ENCODE measurements at places on chromosomes 6 and 20. TPM values are rescaled to one million over a fixed set of nuclear protein-coding genes. Genes with fewer than 3 reads are reported as not detected.

- no peak for DNase-seq
These were observed 107.6 kb upstream of the MAP3K4 start for GRCh38 chr6:160883999-160884398.

- no peak for DNase-seq
These were observed 20.2 kb upstream of the PAQR8 start for GRCh38 chr6:52341561-52342260.

GRCh38 chr6:19320111-19320581, 517.0 kb upstream of the ID4 start:
- DNase-seq: no peak

DNA sequence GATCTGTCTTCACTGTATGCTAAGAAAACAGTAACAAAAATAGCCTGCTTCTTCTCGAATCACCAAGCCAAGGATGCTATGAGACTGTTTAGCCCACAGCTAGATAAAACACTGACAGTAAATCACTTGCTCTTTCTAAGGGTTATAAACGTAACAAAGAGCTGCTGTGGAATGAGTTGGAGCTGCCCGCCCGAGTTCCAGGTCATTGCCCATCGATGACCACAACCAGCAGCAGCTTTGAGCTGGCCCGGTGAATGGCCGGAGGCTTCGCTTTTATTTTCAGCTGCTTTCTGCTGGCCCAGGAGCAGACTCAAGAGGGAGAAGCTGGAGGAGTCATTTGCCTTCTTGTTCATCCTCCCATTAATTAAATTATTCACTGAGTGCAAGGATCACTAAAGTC, 82.2 kb upstream of the CDH4 start:
- DNase-seq: no peak

DNA sequence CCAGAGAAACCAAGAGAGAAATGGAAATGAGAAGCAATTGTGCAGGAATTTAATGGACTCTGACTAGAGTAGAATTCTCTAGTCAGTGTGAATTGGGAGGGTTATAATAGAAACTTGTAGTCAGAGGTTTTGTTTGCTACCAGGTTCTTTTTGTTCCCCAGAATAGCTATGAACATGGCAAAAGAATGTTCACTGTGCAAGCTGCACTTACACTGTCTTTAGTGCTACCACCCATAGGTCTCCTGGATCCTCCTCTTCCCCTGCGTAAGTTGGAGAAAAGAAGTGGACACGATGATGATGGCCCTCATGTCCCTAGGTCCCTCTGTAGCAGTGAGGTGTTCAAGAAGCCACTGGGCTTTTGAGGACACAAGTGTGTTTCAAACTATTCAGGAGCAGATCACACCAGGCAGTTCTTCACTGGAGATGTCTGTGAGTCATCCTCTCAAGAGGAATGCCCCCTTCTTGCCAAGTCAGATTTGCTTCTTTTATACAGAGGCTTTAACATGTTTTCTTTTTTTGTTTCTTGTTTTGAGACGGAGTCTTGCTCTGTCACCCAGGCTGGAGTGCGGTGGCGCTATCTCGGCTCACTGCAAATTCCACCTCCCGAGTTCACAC, 47.6 kb upstream of the SMIM8 start:
- DNase-seq: no peak

GRCh38 chr6:130116273-130116672, 97.9 kb downstream of the L3MBTL3 start:
- DNase-seq: no peak

DNA sequence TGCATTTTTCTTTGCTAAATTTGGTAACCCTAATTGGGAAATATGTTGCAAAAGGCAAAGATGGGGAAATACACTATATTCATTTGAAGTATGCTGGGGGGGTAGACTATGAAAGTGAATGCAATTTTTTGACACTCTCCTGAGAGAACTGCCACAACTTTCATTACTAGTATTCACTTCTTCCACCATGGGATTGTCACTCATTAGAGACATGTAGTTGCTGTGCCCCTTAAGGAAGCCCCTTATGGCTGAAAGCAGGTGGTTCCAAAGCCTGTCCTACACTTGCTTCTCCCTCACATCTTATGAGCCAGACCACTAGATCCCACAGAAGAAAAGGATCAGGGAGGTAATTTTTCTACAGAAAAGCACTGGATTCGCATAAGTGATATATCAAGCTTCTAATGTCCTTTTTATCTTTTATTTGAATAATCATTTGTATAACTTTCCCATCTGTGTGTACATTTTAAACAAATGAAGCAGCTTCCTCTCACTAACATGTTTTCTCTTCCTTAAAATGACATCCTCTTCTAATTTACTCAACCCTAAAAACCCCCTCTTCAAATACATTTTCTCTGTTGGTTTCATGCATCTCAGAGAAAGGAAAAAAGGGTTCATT, 83.8 kb downstream of the GCLC start:
- DNase-seq: no peak

DNA sequence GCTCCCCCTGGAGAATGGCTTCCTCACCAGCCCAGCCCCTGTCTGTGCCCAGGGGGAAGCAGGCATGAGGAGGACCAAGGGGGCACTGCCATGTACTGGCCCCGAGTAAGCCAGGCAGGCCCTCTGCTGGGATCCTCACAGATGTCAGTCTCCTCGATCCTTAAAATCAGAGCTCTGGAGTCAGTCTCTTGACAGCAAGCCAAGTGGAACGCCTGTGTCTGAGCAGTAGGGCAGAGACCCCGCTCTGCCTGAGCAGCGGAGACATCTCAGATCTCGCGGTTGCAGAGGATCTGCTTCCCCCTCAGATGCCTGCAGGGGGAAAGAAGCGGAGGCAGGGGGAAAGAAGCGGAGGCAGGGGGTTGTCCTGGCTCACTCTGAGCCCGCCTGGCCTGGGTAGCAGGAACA, 92.6 kb downstream of the SNX5 start:
- DNase-seq: no peak

GRCh38 chr6:7732228-7732627, 6.3 kb downstream of the BMP6 start:
- DNase-seq: no peak

- DNase-seq: no peak
These were observed 9.3 kb downstream of the CYP21A2 start for GRCh38 chr6:32047539-32047854.

GRCh38 chr6:18121580-18122127, 823 bp downstream of the NHLRC1 start:
- no peak for DNase-seq

- no peak for DNase-seq
These were observed 1591.4 kb downstream of the HACE1 start for GRCh38 chr6:103268335-103268734.

DNA sequence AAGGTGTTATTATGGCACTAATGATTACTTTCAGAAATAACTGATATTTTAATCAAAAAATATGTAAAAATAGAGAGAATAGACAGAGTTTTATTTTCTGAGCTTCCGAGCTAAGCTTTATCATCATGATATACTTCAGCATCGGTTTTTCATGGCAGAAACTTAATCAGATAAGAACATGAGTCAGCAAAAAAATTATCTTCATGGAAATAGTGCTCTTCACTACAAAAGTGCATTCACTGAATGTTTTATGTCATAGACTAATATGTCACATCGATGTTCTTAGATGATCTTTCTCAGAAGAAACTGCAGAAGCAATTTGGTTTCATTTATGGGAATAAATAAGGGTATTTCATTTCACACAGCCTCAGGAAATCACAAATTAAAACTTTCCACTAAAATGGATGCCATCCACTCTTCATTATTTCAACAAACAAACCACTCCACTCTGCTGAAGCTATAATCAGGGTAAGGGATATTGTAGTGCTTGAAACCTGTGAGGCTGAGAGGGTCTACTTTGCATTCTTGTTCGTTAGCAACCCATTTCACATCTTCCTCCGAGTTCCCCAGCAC, 10.2 kb upstream of the MAP3K7 start:
- no peak for DNase-seq

DNA sequence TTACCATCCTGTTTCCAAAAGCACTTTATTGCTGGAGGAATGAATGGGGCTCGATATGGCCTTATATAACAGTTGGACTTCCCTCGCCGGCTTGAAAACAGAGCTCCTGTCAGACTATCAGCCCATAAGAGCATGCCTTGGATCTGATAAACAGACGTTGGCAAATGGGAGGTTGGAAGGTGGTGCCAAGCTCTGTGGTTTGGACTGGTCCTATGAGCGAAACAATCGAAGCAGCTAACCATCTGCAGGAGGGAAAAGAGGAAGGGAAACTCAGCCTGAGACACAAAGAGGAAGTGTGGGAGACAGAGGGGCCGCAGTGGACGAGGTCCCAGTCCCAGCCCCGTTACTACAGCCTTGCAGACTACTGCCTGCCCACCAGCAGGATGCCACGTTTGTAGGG, 92.9 kb downstream of the TFAP2C start:
- DNase-seq: no peak

DNA sequence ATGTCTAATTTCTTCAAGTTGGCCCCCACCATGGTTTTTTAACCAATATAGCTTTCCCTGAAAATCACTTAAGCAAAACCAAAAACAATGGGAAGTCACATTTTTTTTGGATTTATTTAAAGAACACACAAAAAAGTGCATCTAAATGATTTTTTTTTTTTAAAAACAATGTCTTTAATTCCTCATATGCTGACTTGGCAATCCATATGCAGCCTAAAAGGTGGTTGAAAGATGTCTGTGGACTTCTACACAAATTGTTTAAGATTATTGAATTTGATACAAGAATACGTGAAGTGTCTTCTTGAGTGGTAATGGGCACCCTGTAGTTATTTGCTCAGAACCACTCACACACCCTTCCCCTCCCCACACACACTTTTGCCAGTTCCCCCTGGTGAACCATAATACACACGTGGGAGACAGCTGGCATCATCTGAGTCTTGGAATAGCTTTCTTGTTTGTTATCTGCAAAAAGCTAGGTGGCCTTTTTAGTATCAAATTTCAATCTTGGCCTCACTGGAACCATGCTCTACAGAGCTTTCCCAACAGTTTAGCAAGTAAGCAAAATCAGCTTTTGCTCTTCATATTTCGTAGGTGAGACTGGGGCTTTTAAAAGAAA, 60.9 kb upstream of the TULP1 start:
- DNase-seq: no peak

DNA sequence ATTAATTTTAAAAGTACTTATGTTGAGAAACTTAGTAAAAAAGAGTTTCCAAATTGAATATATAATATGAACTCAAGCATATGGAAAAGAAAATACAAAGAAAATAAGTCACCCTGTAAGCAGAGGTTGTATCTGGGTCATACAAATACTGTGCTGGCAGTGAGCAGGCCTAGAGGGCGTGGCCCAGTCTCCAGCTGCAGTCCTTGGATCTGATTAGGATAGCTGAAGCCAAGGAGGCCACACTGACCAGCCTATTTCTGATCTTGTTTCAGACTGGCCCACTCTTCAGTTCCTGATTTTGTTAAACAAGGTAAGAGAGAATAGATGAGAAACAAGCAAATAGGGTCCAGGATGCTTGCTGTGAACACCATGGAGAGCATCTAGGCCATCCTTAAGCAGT, 228.8 kb downstream of the EPM2A start:
- no peak for DNase-seq

- no peak for DNase-seq
These were observed 80.0 kb downstream of the TRMT11 start for GRCh38 chr6:126066053-126067048.

GRCh38 chr6:160188773-160189172, 67.2 kb downstream of the SLC22A1 start:
- no peak for DNase-seq

- no peak for DNase-seq
These were observed 48.9 kb downstream of the EBF4 start for GRCh38 chr20:2741463-2741862.

GRCh38 chr6:73455865-73456629, 4.0 kb upstream of the CGAS start:
- DNase-seq: no peak

GRCh38 chr6:90025523-90026061, 131.3 kb downstream of the GJA10 start:
- no peak for DNase-seq

DNA sequence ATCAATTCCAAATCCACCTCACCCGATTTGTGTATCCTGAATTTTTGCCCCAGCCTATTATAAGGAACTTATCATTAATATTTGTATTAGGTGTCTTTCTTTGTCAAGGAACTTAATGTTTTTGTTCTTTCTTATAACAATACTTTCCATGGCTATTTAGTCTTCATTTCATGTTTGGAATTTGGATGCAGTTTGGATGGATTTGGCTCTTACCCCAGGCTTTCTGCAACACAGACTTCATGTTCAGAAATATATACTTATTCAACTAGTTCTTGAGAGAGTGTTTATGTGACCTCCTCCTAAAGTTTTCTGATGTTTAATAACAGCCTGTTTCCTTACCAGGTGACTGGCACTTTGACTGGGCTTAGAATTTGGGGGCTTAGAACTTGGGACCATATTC, 35.9 kb upstream of the TOX2 start:
- DNase-seq: no peak

Gene TRIM40
- not detected for total RNA-seq

Gene SLC32A1
- not detected for total RNA-seq

Gene TNNC2
- total RNA-seq: 0.52 TPM

Gene LZTS3
- total RNA-seq: 6.4 TPM

Gene RAET1L
- total RNA-seq: not detected

Gene THEMIS
- total RNA-seq: not detected

Gene BPI
- 0.68 TPM for total RNA-seq

Gene PRICKLE4
- 3.6 TPM for total RNA-seq

Gene SLC4A11
- total RNA-seq: 4.9 TPM

Gene PPIL6
- total RNA-seq: 2.5 TPM

Gene ENPP3
- not detected for total RNA-seq

Gene MUCL3
- total RNA-seq: not detected

Gene FAM83D
- total RNA-seq: 4.8 TPM

Gene TAP1
- total RNA-seq: 14.5 TPM

Gene ACTL10
- 2.3 TPM for total RNA-seq

Gene DDX27
- 25.9 TPM for total RNA-seq
